Chondrocyte (in vitro differentiated cells): ENCODE measurements at places on chromosomes 16 and 17.

GRCh38 chr17:62998665-62999393, 32.8 kb downstream of the TANC2 start:
- no peak for DNase-seq
- no peak overlapping the region for H3K4me3 ChIP-seq
- H3K4me1 ChIP-seq: peaks cover 38% of the 10 kb centered on the region
- H3K27ac ChIP-seq: peak overlapping the region; percentile 72

DNA sequence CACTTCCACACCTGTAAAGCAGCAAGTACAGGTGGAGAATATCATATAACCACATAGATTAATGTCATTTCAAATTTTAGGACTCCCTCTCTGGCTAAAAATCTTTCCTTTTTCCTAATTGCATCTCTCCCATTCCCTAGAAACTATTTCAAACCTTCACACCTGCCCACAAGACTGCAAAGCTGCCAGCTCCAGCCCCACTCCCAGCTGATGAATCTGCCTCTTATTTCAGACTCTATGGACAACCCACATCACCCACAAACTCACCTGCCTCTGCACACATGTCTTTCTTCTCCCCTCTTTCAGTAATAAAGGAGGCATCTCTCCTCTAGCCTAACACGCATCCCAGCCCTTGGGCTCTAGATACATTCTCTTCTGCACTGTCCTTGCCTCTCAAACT, 315.1 kb downstream of the GRIN2A start:
- H3K27ac ChIP-seq: no peak overlapping the region
- no peaks in the 10 kb centered on the region for H3K36me3 ChIP-seq
- no peak overlapping the region for H3K4me3 ChIP-seq
- DNase-seq: no peak

DNA sequence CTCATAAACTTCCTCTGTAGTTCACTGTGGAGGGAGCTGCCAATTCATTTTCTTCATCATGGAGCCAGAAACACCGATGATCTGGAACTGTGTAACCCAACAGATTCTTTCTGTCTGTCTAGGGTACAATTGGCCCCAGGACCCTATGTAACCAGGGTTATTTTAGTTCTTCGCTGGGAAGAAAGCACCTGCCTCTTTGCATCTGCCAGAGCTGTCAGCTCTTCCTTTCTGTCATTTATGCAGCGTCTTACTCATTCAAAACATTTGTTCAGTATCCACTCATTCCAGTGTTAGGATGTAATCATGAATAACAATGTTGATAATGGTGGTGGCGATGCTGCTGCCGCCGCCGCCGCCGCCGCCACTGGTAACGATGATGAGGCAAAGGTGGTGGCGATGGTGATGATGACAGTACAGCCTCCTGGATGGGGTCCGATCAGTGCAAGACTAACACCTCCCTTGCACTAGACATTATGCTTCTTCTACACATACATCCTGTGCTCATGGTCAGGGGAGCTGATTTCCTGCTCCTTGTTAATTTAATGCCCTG, 46.1 kb downstream of the IRX5 start:
- H3K4me3 ChIP-seq: no peak overlapping the region
- no peak for DNase-seq
- peaks cover 29% of the 10 kb centered on the region for H3K27me3 ChIP-seq
- H3K27ac ChIP-seq: no peak overlapping the region
- no peaks in the 10 kb centered on the region for H3K4me1 ChIP-seq
- no peaks in the 10 kb centered on the region for H3K36me3 ChIP-seq

DNA sequence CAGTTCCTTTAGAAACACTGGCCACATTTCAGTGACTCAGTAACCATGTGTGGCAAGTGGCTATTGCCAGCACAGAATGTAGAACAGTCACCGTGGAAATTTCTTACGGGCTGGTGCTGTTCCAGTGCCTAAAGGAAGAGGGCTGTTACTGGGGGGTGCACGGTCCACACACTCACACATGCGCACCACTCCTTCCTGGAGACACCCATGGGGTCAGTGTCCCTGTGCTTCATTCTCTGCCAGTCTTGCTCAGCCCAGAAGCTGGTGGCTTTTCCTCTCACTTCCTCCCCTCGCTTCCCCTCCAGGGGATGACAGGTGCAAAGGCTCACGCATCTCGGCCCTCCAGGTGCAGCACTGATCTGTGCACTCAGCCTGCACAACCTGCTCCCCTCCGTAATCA, 115.6 kb downstream of the CCDC182 start:
- H3K27me3 ChIP-seq: no peaks in the 10 kb centered on the region
- peaks cover 7% of the 10 kb centered on the region for H3K36me3 ChIP-seq
- no peaks in the 10 kb centered on the region for H3K4me1 ChIP-seq

DNA sequence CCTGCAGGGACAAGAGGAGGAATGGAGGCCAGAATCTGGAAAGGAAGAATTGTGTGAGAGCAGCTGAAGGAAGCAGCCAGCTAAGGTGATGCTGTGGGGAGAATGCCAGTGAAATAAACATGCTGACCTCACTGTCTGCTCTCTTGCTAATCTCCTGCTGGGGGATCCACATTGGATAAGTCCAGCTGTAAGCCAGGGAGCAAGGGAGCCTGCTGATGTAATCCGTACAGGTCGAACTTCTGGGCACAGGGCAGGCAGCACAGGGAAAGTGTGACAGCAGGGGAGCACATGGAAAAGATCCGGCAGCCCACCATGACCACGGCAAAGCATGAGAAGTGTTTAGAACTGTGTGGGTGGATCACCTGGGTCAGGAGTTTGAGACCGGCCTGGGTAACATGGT, 7.5 kb upstream of the XPO6 start:
- no peak for DNase-seq
- no peaks in the 10 kb centered on the region for H3K36me3 ChIP-seq
- no peak overlapping the region for H3K4me3 ChIP-seq
- H3K27ac ChIP-seq: no peak overlapping the region
- no peaks in the 10 kb centered on the region for H3K4me1 ChIP-seq

GRCh38 chr17:37605813-37606505, 3.3 kb downstream of the SYNRG start:
- H3K36me3 ChIP-seq: peaks cover 4% of the 10 kb centered on the region
- no peak overlapping the region for H3K27ac ChIP-seq
- DNase-seq: no peak

DNA sequence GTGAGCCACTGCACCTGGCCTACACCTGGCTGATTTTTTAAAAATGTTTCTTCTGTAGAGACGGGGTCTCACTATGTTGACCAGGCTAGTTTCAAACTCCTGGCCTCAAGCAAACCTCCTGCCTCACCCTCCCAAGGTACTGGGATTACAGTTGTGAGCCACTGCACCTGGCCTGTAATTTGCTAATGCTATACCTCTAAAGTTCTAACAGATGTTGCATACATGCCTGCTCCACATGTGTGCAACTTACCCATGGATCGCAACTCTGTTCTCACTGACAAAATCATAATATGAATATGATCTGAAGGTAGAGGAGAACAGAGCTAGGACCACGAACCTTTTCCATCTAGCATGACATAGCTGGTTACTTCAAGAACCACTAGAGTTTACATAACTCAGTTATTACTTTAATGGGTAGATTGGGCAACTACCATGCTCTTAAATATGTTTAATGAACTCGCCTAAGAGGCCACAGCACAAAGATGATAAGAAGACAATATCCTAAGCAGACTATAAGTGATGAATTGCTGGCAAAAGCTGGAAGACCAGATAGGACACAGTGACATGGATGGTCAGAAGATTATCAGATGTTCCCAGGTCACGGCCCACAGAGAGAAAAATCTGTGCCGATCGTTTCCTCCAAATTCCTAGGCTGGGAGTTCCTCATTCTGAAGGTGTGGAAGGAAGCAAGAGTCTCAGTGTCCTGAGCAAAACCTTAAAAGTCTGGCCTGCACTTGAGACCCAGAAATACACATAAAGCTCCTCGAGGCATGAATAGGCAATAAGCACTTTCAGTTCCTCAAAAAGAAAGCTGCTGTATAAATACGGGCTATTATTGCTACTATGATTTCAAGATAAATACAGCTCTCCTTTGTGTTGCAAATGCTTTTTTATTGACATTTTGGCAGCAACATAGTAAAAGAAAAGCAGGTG, 53.6 kb upstream of the ICAM2 start:
- H3K27ac ChIP-seq: peak overlapping the region; percentile 32
- peaks cover 39% of the 10 kb centered on the region for H3K36me3 ChIP-seq
- no peaks in the 10 kb centered on the region for H3K27me3 ChIP-seq
- no peak for DNase-seq

DNA sequence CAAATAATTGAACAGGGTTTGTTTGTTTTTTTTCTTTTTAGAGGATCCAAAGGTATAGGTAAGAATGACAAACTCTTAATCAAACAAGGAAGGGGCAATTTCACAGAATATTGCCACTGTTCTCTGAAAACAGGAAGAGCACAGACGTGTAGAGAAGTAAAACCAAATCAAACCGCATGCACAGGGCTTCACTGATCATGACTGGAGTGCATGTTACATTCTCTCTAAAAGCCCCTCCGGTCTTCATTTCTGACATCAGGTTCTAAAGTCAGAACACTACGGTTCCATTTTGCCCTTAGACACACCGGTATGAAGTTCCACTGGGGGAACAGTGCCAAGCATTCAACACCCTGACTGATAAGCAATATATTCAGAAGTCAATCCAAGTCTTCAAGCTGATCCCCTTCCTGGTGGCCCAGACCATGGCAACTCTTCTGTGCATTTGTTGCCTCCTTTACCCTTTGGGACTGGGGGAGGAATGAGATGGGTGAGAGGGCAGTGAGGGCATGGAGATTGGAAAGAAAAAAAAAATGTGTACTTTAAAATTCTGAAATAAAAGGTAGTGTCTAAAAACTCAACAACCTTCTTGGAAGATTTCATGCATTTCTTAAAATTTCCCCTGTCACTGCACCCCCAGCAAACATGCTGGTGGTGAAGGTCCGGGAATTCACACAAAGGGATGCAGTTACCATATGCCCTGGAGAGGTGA, 1.4 kb downstream of the MMD start:
- H3K36me3 ChIP-seq: peaks cover 2% of the 10 kb centered on the region
- peaks cover 17% of the 10 kb centered on the region for H3K27me3 ChIP-seq
- no peak overlapping the region for H3K27ac ChIP-seq
- DNase-seq: no peak

DNA sequence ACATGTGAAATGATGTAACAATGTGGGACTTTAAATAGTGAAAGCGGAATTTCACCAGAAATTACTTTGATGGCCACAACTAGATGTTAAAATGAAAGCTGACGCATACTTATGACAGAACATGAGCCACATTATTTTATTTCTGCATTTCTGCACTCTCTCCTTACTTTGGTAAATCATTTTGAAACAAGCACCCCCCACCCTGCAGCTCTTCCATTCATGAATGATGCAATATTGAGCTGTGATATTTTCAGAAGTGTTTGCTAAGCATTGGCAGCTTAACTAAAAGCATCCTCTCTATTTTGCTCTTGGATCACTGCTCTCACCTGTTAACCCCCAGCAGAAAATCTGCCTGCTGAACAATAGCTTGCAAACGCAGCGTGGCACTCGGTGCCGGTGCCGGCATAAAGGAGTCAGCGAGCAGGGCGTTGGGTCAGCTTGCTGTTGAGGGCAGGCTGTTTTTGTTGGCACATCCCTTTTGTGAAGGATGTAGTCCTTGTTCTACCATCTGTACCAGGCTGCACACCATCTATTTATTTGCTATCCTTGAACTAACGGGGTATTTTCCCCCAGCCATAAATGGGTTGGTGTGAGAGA, 30.8 kb upstream of the CBLN1 start:
- no peaks in the 10 kb centered on the region for H3K4me1 ChIP-seq
- peaks cover 9% of the 10 kb centered on the region for H3K27me3 ChIP-seq
- no peak overlapping the region for H3K4me3 ChIP-seq
- no peak for DNase-seq
- H3K27ac ChIP-seq: no peak overlapping the region

DNA sequence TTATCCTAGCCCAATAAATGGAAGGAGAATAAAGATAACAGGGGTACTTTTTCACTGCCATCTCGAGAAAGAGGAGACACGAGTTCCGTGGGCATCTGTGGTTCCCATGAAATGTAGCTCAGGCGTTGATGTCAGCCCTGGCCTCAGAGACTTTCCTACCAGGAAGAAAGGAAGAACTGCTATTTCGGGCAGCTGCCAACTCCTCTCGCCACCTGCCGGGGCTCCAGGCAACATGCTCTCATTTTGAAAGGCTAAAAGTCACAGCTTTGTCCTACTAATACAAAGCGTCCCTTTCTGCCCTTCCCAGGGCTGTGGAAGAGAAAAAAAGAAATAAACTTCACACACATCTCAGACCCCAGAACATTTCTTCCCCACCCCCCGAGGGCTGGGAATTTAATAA, 65.8 kb downstream of the DHRS7C start:
- no peak for DNase-seq
- no peak overlapping the region for H3K27ac ChIP-seq
- no peak overlapping the region for H3K4me3 ChIP-seq

- DNase-seq: no peak
- no peaks in the 10 kb centered on the region for H3K36me3 ChIP-seq
- H3K4me3 ChIP-seq: no peak overlapping the region
- peaks cover 24% of the 10 kb centered on the region for H3K4me1 ChIP-seq
- H3K27me3 ChIP-seq: no peaks in the 10 kb centered on the region
- H3K27ac ChIP-seq: no peak overlapping the region
Observed at GRCh38 chr16:86960266-86960665, 356.9 kb downstream of the C16orf95 start.

GRCh38 chr17:48074322-48075081, 26.3 kb downstream of the NFE2L1 start:
- no peaks in the 10 kb centered on the region for H3K27me3 ChIP-seq
- H3K27ac ChIP-seq: peak overlapping the region; percentile 98
- H3K4me1 ChIP-seq: peaks cover 24% of the 10 kb centered on the region
- no peak overlapping the region for H3K4me3 ChIP-seq
- peaks cover 8% of the 10 kb centered on the region for H3K36me3 ChIP-seq
- peak; percentile 32 for DNase-seq
